DMS153 (cell line): ENCODE measurements at places on chromosomes 12 and 14.

DNA sequence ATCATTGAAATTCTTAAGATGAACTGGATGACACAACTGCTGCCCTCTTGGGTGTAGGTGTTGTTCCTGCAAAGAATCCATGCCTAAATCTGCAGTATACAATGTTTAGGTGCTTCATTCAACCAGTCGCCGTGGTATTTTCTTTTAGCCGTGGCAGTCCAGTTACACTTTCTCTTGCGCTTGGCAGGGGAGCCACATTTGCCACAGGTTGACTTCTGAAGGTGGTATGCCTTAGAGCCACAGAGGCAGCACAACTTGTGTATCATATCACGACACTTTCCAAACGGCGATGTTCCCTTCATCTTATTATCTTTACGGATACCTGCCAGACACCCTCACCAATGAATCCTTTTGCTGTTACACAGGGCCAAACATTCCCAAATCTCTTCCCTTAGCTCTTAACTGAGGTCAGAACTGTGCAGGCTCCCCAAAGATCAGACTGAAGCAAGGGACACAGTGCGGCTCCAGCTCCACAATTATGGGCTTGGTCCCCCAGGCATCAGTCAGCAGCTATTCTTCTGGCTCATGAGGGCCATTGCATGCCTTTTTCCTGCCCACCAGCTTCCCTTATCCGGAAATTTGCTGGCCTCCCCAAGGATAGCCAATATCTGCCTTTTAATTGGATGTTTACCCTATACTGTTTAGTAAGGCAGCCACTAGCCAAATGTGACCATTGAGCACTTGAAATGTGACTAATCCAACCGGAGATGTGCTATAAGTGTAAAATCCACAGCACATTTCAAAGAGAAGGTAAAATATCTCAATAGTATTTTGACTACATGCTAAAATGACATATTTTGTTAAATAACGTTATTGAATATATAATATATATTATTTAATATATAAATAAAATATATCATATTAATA, 50.7 kb downstream of the SENP1 start:
- DNase-seq = no peak

GRCh38 chr14:89344920-89345254, 72.1 kb downstream of the FOXN3 start:
- no peak for DNase-seq

DNA sequence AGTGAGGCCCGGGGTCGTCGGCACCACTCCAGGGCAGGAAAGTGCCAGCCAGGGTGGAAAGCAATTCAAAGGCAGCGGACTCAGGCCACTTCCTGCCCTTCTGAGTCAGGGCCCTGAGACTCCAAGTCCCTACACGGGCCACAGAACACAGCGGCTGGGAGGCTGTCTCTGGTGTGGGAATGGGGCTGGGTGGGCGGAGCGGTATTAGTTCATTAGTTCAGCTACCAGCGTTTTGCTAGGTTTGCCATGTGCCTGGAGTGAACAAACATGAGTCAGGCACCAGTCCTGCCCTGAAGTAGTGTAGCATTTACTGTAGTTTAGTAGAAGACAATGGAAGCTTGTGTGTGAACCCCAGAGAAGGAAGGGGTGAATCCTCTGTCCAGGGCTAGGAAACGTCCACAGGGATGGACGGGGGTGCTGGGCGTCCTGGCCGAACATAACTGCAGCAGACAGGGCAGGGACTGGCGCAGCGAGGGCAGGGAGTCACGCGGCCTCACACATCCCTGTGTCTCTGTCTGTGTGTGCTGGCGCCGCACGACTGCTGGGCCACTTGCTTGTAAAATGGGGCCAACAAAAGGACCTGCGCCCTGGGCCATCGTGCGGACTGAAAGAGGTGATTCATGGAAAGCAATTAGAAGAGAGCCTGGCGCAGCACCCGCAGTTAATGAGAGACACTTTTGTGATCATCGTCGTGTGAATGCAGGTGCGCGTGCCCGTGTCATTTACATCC, 186.4 kb upstream of the PRMT8 start:
- peak; percentile 90 for DNase-seq

- no peak for DNase-seq
Measured at GRCh38 chr12:2974560-2974971, 15.4 kb downstream of the TEAD4 start.

GRCh38 chr12:10618338-10618987, 5.1 kb upstream of the MAGOHB start:
- DNase-seq = no peak

- no peak for DNase-seq
Measured at GRCh38 chr12:38823738-38824137, 81.7 kb downstream of the CPNE8 start.

DNA sequence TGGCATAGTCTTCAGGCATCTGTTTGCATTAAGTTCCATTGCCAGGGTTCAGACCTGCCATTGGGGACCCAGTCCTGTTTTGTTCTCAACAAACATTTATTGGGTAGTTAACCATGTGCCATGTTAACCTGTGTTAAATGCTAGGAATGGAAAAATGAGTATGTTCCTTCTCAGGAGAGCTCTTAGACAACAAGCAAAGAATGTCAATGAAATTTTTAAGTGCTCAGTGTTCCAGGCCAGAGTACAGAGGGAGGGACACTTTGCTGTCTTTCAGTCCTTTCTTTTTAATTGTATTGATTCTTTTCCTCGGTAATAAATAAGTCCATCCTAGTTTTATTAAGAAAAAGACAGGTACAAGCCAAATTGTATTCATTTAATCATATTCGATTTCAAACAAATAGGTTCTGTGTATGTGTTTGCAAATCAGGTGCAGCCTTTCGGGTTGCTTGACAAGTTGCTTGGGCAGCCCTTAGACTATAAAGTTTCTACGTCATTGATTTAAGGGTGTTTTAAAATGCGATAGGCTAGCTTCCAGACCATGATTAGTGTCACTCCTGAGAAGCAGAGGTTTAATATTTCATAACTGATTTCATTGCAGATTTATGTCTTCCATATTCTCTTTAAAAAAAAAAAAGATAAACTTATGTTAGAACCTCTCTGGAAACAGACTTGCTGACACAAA, 123.1 kb downstream of the DERA start:
- no peak for DNase-seq

DNA sequence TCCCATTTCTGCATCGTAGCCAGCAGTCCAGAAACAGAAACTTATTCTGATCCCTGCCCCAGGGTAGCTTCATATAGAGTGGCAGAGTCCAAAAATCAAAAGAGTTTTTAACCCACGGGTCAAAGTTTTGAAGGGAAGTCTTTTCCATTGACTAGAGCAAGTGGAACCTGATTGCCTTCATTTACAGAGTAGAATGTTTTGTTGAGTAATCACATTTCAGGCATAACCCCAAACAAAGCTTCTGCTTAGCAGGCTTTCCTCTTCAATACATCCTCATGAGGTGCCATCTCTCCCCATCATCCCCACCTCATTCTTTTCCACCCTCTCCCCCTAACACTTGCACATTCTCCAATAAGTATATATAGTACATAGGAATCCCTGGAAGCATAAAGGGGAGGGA, 516.0 kb upstream of the FBXO33 start:
- no peak for DNase-seq

- DNase-seq = no peak
Measured at GRCh38 chr12:52650520-52651081, 1.4 kb downstream of the KRT2 start.

DNA sequence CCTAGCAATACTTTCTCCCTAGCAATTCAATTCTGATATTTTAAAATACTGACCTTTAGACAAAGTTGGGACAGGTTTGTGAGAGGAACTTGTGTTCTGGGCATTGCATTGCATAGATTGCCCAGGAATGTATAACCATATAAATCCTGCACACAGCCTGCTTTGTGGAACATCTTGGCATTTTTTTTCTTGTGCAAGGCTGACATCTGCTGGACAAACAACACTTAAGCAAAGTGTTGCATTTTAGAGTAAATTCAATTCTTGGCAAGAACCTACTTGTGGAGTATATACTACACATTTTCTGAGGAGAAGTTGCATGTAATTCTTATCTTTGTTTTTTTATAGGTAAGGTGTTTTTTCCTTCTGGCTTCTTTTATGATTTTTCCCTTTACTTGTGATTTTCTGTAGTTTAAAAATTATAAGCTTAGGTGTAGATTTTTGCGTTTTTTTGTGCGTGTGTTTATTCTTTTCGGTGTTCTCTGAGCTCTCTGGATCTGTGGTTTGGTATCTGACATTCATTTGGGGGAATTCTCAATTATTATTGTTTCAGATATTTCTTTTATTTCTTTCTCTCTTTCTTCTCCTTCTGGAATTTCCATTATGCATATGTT, 26.4 kb downstream of the TESPA1 start:
- DNase-seq = peak; percentile 65

- no peak for DNase-seq
Measured at GRCh38 chr12:44464180-44464579, 411.9 kb downstream of the NELL2 start.

GRCh38 chr12:4416276-4416675, 29.3 kb downstream of the FGF6 start:
- no peak for DNase-seq

GRCh38 chr12:131885543-131886057, 8.8 kb upstream of the ULK1 start:
- DNase-seq = no peak

DNA sequence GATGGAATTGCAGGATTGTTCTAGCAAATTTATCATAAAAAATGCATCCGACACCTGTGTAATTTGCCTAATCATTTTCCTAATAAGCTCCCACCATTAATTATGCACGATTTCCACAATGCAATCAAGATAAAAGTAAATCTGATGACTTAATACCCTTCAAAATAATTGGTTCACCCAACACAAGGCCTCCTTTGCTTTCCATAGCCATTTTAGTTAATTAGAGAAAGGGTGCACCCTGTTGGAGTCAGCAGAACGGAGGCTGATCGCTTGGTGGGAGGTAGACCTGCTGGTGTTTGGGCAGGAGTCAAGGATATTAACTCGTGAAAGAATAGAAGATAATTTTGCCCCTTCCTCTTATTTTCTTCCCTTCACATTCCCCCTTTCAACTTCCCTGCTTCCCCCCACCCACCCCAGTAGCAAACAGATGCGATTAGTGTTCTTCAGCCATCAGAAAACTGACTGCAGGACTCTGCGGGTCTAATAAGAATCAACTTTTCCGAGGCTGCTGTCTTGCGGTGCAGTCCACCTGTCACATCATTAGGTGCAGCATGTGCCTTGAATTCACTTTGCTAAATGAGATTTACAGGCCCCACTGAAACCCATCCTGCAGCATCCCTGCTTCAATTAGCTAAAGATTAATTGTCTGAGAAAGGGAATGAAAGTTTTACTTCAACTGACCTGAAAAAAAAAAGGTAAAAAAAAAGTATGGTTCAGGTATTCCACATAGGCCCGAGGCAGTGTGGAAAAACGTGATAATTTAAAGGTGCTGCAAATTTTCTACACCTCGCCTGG, 553.7 kb upstream of the LMO3 start:
- no peak for DNase-seq

DNA sequence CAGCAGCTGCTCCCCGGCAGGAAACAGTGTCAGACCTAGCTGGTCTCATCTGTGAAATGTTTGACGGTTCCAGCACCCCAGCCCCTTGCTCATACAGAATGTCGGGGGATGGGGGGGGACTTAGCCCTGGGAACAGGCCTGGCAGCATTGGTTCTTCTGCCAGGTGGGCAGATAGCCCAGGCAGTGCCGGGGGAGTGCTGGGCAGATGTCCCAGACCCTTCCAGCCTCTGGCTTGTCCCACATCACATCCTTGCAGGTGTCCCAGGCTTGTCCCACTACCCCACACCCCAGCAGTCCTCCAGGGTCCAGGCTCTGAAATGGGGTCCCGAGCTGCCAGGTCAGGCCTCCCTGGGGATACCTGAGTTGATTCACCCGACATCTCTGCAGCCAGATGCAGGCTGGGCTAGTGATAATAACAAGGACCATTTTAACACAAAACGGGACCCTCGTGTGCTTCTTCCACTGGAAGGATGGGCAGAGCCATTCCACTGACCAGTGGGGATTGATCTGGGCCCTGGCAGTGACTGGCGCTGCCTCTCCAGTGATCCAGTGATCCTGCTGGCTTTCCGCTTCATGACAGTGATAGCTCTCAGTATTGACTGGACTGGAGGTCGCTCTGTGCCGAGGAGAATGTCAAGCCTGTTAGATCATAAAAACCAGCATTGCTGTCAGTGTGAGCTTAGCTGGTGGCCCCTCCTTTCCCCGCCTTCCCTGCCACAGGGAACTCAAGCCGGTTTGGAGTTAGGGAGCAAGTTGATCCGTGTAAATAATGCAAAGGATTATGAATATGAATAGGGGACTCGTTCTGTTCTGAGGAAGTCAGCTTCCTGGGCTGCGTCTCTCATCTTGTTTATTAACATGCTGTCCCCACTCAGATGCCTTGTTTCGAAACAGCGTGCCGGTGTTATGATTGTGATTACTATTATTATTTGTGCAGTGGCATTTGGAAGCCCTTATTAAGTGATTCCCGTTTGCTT, 180.6 kb downstream of the AACS start:
- DNase-seq = no peak

DNA sequence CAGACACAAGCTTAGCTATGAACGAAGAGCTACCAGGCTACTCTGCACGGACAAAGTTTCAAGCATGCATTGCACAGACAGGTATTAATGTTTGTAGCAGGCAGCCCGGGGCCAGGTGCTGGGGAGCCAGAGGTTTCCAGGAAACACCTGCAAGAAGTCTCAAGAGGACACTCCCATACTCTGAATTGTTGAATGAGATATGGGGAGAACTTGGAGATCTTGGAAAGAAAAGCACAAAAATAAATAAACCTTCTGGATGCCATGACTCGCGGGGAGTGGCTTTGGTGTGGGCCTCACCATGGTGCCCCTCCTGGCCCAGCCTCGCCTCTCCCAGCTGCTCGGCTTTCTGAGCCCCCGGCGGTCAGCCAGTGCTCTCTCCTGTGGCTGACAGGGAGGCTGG, 186.8 kb downstream of the TTC7B start:
- no peak for DNase-seq

DNA sequence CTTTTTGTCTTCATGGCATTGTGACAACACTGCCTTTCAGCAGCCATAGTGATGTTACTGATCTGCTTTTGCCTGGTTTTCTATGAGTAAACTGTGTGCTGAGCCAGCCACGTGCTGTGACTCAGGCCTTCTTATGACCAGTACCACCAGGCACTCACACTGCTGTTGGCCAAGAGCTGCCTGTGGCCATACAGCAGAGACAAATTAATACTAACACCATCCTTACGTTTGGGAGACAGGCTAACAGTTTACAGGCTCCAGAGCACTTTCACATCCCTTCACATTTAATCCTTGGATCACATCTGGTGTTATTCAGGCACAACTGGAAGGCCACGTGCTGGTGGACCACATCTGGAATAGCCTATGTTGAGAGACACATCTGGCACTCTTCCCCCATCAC, 377.9 kb downstream of the CCDC91 start:
- no peak for DNase-seq

- no peak for DNase-seq
Measured at GRCh38 chr12:38638401-38638800, 267.0 kb downstream of the CPNE8 start.
